ENCODE measurements at places on chromosomes 11 and 22.

GRCh38 chr11:27455667-27456066 lies 16.9 kb downstream of the LGR4 start:
- DNase-seq = no peak

- DNase-seq = no peak
Observed at GRCh38 chr11:101726988-101727387, 143.2 kb upstream of the TRPC6 start.

- DNase-seq = no peak
Observed at GRCh38 chr11:3815845-3816244, 7.5 kb downstream of the PGAP2 start.

DNA sequence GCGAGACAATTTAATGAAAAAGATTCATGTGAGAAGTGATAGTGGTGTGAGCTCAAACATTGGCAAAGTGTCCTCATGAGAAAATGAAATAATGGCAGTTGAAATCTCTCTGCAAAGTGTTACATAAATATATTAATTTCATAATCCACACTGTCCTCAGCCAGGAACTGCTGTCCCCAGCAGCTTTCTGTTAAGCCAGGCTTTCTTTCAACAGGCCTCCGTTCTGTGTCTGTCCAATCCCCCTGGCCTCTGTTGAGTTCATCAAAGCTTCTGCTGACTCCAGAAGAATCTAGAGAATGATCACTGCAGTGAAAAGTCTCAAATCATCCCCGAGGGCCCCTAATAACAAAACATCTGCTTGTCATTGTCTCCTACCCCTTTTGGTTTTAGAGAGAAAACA lies 10.0 kb upstream of the ASCC2 start:
- no peak for DNase-seq

- DNase-seq = no peak
Observed at GRCh38 chr11:77188633-77189491, 60.8 kb downstream of the MYO7A start.

Measured in epithelial cell of proximal tubule (primary cell).